ENCODE measurements at places on chromosomes 1 and 21.

DNA sequence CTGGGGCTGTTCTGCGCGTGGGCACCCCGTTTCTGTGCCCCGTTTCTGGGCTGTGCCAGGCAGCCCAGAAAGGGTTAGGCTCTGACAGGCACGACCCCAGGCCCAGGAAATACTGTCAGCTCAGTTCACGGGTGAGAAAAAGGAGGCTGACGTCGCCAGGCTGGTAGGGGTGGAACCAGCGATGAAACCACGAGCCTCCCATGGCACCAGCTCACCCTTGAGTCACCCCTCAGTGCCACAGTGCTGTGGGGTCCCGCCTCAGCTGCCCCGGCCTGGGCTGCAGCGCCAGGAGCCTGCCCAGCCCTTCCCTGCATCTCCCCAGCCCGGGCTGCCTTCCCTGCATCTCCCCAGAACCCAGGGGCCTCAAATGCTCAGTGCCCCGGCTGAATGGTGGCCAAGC is 11.5 kb downstream of the MEGF6 start:
- no peak for DNase-seq

- no peak for DNase-seq
Observed at GRCh38 chr1:54945393-54945936, 35.0 kb upstream of the TMEM61 start.

- no peak for DNase-seq
Observed at GRCh38 chr1:76857973-76858372, 9.3 kb upstream of the ST6GALNAC5 start.

- DNase-seq = no peak
Observed at GRCh38 chr1:204831186-204831585, 39.5 kb upstream of the NFASC start.

DNA sequence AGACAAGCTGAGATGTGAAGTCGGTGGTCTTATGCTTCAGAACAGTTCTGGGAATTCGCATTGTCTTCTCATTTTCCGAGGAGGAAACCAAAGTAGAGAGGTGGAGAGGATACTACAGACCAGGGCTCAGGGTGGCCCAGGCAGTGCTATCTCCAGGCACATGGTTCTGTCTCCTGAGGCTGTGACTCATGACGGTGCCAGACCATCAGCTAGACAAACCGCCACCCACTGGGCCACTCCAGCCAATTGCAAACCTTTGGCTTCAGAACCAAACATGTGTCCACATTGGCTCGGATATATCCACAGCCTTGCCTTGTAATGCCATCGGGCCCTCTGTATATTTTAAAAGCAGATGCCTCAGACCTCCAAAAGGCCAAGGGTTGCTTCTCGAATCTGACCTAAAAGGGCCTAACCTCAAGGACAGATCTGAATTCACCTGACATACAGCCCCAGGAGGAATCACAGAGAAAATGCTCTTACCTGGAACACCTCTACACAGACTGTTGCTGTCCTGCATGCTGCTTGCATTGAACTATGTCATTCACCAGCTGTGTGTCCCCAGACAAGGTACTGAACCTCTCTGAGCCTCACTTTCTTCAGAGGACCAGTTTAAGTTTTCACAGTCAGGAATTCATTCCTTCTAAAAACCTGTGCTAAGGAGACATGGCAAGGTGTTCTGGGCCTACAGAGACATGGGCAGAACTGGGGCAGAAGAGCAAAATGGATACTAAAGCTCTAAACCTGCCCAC is 224.9 kb upstream of the JUN start:
- DNase-seq = no peak

DNA sequence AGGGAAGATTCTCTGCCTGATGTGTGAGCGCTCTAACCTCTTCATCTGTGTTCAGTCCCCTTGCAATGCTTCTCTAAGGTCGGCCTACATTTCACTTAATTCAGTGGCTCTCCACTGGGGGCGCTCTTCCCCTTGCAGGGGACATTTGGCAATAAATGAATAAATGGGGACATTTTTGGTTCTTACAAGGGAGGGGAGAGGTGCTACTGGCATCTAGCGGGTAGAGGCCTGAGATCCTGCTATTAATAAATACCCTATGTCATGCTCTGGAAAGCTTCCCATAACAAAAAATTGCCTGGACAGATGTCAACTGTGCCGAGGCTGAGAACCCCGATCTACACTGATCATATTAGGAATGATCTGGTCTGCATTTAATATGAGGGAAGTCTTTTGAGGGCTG is 25.9 kb upstream of the DNAJC11 start:
- peak; percentile 52 for DNase-seq

DNA sequence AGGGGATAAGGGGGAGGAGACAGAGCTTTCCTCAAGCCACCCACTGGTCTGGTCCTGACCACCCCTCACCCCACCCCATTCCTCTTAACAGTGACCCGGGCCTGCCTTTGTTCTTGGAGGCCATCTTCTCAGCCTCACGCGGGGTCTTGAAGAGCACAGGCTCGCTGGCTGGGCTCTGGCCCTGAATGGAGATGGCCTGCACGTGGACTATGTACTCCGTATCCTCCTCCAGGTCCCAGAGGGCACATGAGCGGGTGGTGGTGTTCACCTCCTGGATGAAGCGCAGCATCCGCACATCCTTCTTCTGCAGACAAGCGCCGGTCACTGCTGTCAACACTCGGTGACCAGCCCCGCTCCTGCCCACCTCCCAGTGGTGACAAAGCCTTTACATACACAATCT is 2.6 kb downstream of the FNDC5 start:
- no peak for DNase-seq

DNA sequence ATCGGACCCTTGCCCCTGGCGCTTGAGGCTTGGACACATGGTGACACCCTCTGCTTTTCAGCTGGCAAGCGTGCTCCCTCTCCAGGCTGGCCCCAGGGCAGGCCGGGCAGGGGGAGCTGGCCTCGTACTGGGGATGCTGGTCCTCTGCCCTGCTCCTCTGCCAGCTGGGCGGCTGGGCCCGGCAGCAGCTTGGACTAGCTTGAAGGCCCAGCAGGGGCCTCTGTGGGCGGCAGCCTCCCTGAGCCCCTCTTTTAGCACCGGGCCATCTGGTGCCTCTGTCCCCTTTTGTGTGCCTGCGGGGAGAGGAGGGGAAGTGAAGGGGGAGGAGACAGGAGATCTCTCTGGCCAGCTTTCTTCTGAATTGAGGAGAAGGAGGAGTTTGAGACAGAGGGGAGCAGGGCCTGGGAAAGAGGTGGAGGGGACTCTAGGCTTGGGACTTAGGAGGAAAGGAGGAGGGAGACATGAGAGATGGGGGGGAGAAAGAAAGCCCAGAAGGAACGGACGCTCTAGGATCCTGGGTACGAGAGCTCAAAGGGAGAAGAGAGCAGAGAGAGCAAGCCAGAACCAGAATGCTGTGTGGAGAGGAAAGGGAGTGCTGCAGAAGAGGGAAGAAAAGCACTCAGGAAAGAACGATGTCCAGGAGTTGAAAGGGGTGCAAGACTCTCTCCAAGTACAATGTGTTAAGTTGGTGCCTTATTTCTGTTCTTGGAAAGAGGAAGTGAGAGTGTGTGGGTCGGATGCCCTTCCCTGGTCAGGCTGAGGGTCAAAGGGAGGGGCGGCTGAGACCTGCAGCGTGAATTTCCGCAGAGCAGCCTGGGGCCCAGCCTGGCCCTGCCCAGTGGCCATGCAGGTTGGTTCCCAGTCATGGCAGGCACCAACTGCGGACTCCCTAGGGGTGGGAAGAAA is 40.3 kb downstream of the IER5 start:
- no peak for DNase-seq

GRCh38 chr1:115322631-115323030 is 15.4 kb downstream of the NGF start:
- DNase-seq = peak; percentile 58

DNA sequence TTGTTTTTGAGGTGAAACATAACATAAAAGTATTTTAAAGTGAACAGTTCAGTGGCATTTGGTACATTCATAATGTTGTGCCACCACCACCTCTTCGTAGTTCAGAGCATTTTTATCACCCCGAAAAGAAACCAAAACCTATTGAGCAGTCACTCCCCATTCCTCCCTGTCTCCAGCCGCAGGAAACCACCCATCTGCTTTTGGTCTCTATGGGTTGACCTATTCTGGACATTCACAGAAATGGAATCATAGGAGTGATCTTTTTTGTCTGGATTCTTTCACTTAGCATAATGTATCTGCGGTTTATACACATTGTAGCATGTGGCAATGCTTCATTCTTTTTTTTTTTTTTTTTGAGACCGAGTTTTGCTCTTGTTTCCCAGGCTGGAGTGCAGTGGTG is 141.2 kb downstream of the VPS13D start:
- no peak for DNase-seq

GRCh38 chr1:14659913-14660312 is 61.4 kb downstream of the KAZN start:
- DNase-seq = no peak

GRCh38 chr1:55214212-55214933 is 791 bp downstream of the USP24 start:
- DNase-seq = no peak

DNA sequence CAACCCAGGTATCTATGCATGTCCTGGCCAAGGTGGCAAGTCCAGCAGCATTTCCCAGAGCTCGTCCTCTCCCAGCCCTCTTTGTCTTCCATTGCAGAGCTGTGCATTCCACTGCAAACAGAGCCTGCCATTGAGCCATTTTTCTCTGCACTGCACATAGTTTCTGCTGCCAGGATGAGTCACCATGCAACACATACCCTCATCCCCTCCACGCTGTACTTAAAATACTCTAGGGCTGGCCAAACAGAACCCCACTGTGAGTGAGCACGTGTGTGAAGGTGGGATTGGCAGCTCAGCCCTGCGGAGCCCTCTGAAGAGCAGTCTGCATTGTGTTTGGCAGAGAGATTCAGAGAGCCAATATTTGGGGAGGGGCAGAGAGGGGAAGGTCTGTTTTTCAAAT is 3.9 kb upstream of the ATP1B1 start:
- DNase-seq = peak; percentile 88

DNA sequence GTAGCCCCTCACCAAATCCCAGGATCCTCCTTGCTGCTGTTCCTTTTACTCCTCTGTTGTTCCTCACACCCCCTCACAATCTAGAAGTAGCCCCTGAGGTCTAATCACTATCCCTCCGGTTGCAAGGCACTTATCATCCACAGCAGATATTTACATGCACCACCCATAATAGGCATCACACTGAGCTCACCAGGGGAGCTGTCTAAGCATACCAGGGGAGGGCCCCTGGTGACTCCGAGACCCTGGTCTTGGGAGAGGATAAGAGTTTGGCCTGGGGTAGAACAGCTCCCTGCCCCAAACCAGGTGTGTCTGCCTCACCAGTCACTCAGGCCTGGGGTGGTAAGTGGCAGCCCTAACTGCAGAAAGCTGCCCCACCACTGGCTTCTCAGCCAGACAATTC is 37.3 kb upstream of the ZC3H12A start:
- DNase-seq = no peak

- DNase-seq = no peak
Observed at GRCh38 chr1:31239653-31240241, at the start of gene NKAIN1. NKAIN1 (minus strand) TSS chr1:31239887; CDS start chr1:31239547, 340 bp downstream.

GRCh38 chr1:47179988-47180563 is 9.8 kb downstream of the PDZK1IP1 start:
- no peak for DNase-seq

GRCh38 chr1:224168859-224169380 is 14.1 kb upstream of the DEGS1 start:
- DNase-seq = peak; percentile 94

GRCh38 chr1:91759076-91759475 is 126.9 kb downstream of the TGFBR3 start:
- DNase-seq = no peak

DNA sequence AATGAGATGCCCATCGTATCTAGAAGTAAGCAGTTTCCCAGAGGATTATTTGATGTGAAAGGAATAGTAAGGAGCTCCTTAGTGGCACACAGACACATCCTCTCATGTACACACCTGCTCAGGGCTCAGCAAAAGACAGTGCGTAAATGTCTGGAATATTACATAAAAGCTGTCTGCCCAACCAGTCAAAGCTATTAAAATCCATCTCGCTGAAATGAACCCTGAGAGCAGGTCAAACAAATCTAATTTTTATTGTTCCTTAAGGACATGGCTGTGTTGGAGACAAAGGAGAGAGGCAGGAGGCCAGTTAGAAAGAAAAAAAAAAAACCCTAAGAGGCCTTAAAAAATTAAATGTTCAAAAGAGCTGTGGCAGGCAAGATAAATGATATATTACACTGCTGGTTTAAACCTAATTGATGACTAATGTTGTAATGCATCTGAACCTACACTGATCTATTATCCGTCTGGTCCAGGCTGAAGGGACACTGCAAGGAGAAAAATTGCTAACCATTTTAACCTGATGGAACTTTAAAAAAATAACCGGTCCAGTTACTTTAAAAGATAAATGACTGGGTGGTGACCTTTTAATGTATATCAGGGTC is 58.5 kb upstream of the FGGY start:
- no peak for DNase-seq

DNA sequence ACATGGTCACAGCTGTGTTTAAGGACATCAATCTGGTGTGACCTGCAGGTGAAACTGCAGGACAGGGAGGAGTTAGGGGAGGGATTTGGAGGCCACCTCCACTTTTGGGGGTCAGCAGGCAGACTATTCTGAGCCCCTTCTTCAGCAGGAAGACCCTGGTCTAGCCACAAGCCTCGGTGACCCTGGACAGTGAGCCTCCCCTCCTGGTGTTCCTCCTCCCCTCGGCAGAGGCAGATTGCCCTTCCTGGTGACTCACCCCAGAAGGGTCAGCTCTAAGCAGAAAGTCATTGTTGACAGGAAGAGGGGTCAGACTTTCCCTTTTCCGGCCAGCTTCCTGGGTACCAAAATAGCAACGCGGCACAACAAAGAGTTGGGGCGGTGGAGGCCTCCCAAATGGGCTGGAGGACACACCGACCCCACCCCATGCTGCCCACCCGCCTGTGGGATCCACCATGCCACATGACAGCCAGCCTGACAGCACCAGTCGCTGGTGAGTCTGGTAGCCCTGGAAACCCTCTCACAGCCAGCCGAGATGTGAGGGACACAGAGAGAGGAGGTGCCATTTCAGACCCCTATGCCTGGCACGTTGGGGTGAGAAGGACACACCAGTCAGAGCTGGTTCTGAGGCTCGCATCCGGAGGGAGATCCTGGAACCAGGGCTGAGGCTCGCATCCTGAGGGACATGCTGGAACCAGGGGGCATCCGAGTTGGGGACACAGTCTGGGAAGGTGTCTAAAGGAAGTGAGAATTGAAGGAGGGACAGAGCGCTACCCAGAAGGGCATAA is 14.7 kb upstream of the CSF1 start:
- peak; percentile 49 for DNase-seq

Measured in astrocyte of the spinal cord (primary cell).